ENCODE measurements at places on chromosomes 13 and 19.
A peak's percentile ranks its signal among the peaks of the same experiment; 100 is the strongest.

DNA sequence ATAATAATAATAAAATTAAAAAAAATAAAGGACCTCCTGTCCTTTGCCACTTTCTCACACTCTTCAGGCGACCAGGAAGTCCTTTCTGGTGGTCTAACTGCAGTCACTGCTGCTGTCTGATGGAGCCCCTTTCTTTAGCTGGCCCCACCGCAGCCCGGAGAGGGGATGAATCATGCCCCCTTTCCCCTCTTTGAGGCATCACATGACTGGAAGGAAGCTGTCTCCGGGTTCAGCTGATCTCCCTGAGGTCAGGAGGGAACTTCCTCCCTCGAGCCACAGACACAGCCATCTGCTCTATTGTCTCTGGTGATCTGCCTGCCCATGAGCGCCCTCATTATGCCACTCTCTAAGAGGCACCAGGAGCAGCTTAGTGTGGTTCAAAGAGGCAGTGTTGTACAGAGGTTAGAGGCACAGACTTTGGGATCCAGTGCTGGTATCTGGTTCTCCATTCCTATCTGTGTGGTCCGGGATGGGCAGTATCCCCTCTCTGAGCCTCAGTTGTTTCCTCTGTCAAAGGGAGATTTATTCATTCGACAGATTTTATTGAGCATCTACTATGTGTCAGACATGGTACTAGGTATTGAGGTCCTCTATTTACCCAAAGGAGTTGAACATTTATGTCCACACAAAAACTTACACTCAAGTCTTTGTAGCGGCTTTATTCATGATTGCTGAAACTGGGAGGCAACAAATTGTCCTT lies 30.0 kb downstream of the VAV1 start:
- H3K4me1 ChIP-seq = peaks cover 46% of the 10 kb centered on the region
- peak overlapping the region; percentile 86 for H3K4me3 ChIP-seq
- DNase-seq = peak; percentile 70
- H3K27me3 ChIP-seq = no peaks in the 10 kb centered on the region
- peaks cover 27% of the 10 kb centered on the region for H3K36me3 ChIP-seq

DNA sequence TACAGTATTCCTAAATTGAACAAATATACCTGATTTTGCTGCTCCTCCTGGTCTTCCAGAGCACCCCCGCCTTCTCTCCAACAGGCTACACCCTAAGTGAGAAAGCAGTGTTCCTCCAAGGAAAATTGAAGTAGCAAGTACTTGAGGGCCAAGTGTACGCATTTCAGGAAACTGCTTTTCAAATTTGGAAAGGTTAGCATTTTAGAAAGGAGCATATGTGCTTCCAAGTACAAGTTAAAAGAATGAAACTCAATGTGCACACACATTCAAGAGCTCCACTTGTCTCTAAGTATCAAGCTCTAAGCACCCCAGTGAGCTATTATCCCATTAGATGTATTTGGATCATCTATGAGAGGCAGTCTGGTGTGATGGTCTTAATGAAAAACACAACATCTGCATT lies 25.8 kb downstream of the LHFPL6 start:
- no peaks in the 10 kb centered on the region for H3K36me3 ChIP-seq
- H3K4me3 ChIP-seq = no peak overlapping the region

DNA sequence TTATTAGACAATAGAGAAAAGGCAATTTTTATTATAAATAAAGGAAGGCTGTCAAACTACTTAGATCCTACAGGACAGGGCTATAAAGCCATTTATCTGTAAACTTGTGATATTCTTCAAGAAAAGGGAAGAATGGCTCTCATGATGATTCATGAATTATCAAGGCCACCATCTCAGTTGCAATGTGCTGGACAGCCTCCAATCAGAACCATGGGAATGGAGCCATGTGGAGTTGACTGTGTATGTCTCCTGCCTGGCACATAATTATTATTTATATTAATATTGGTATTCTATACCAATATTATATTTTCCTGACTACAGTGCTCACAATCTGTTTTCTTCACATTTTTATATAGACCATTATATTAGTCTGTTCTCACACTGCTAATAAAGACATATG lies 560.5 kb upstream of the MIR17HG start:
- DNase-seq = no peak
- no peaks in the 10 kb centered on the region for H3K36me3 ChIP-seq
- no peak overlapping the region for H3K4me3 ChIP-seq
- H3K4me1 ChIP-seq = no peaks in the 10 kb centered on the region

DNA sequence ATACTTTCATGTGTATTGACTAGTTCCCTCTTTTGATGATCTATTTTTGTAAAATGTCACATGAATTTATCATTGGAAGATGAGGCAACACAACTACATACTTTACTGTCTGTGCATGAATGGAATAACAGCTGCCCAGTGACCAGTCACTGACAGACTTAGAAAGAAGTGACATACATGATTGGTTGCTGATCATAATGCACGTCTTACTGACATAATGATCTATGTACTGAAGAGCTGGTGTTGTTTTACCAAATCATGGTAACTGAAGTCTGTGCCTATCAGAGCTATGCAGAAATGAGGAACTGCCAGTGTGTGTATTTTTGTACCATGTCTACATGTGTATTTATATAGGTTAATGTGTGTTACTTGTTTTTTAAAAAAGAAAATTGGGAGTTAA lies 26.5 kb downstream of the GPR18 start:
- no peak for DNase-seq
- H3K36me3 ChIP-seq = peaks cover 25% of the 10 kb centered on the region
- no peak overlapping the region for H3K4me3 ChIP-seq
